ENCODE measurements at places on chromosomes 3 and 15.

DNA sequence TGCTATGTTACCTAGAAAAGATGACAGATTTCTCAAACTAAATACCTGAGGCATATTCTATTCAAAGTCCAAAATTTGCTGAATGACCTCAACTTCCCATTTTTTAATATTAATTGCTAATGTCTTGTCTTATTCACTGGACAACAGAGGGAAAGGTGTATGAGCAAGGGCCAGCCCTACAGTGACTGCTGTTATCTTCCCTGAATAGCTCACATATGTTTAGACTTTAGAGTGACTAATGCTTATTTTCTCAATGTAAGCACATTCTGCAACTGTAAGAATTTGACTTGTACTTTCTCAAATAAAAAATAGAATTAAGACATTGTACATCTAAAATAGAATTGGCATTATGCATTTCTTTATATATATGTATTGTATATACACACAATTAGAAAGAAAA lies 26.5 kb upstream of the AADACL2 start:
- DNase-seq = no peak

GRCh38 chr3:46851364-46852333 lies 11.6 kb downstream of the MYL3 start:
- DNase-seq = no peak

DNA sequence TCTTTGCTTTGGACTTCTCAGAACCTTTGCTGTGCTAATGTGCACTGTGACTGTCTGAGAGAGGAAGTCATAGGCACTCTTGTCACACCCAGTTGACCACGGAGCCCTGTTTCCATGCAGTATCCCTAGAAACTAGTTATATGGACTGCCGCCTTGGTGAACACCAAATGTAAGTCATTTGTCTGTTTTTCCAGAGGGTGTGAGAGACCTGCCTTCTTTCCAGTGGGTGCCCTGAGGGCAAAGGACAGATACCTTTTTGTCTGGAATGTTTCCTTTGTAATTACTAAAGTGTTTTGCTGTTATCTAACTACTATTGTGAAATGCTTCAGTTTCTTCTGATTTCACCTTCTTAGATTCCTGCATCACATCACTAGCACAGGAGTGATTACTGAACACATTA lies 91.8 kb downstream of the LARS2 start:
- no peak for DNase-seq

DNA sequence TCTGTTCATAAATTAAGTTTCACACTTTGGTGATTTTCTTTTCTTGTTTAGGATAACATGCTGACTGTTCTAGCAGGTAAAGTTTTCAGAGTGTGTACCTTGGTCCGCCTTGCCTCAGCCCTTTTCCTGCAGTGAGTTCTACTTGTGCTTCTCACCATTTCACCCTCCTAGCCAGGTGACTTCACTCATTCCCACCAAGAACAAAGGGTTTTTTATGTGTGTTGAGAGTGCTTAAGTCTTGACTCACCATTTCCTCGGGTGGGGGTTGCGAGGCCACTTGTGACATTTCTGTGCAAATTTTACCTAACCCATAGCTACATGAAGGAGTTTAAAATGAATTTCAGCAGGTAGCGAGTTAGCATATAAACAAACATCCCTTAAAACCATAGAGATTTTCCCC lies 81.4 kb downstream of the C3orf38 start:
- DNase-seq = no peak

DNA sequence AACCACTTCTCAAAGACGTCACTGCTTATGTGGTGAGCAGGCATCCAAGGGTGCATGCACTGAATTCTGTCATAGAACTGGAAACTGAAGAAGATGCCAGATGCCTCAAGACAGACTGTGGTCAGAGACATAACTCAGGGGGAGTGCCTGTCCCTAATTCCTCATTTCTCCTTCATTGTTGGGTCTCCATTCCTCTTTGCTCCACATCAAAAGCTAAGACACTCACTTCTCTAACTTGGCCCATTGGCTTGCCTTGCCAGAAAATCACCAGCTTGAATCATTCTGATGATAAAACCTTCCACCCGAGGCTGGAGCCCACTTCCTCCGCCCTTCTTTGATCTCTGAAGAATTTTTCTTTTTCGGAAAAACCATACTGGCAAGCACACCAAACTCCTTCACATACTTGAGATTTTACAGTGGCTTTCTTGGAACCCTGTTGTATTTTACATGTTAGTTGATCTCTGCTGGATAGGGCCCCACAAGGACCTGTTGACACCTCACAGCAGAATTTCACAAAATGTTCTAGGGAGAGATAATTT lies 69.9 kb downstream of the COL8A1 start:
- no peak for DNase-seq
